ENCODE measurements at places on chromosomes 11 and 22.

- DNase-seq: no peak
Observed at GRCh38 chr22:27670701-27671412, 130.7 kb downstream of the MN1 start.

GRCh38 chr11:28228196-28228895 is 120.2 kb downstream of the METTL15 start:
- no peak for DNase-seq

- DNase-seq: no peak
Observed at GRCh38 chr11:14746857-14747395, 103.3 kb downstream of the PDE3B start.

DNA sequence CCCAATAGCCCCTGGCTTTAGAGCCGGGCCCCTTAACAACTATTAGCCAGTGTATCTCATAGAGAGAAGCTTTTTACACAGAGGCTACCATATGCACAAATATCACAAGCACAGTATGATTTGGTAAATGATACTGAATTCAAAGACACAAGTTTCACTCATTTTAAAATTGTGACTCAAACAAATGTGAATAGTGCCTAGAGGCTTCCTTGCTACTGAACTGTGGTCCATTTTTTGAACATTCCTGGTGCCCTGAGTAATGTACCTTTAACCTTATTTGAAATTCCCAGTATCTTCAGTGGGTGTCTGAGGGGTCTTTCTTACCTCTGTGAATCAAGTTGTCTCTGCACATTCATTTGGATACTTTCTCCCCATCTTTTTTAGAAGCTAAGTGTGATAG is 156.2 kb downstream of the MAML2 start:
- no peak for DNase-seq

DNA sequence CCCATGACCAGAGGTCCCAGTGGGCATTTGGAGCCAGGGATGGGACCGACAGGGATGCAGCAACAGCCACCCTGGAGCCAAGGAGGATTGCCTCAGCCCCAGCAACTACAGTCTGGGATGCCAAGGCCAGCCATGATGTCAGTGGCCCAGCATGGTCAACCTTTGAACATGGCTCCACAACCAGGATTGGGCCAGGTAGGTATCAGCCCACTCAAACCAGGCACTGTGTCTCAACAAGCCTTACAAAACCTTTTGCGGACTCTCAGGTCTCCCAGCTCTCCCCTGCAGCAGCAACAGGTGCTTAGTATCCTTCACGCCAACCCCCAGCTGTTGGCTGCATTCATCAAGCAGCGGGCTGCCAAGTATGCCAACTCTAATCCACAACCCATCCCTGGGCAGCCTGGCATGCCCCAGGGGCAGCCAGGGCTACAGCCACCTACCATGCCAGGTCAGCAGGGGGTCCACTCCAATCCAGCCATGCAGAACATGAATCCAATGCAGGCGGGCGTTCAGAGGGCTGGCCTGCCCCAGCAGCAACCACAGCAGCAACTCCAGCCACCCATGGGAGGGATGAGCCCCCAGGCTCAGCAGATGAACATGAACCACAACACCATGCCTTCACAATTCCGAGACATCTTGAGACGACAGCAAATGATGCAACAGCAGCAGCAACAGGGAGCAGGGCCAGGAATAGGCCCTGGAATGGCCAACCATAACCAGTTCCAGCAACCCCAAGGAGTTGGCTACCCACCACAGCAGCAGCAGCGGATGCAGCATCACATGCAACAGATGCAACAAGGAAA is 27.3 kb upstream of the L3MBTL2 start:
- no peak for DNase-seq

DNA sequence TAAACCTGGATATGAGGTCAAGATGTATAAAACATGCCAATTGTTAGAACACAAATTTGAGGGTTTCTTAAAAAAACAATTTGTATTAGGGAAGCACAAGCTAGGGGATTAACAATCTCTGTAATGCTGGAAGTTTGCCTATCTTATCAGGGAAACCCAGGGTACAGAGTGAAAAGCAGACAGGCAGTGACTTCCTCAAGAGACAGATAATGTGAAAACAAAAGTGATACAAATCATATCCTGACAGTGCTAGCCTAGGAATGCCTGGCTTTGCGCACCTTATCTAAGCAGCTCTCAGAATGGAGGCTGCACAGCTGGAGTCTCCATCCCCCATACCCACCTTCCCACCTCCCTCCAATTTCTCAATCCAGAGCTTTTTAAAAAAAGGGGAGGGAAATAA is 22.5 kb upstream of the RBX1 start:
- DNase-seq: no peak

- no peak for DNase-seq
Observed at GRCh38 chr11:37323843-37324242, 725.8 kb upstream of the RAG2 start.

DNA sequence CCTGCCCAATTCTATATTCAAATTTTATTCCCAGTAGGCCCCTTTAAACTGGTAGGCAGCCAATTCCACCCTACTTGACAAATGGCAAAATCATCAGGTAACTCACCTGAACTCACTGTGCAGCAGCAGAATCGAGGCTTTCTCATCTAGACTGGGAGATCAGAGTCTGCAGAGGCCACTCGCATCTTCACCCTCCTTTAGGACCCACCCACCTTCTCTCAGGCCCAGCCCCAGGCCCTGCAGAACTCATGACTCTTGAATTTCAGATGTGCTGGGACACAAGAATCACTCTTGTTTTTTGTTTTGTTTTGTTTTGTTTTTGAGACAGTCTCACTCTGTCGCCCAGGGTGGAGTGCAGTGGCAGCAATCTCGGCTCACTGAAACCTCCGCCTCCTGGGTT is 38.8 kb downstream of the MICAL3 start:
- DNase-seq: no peak

DNA sequence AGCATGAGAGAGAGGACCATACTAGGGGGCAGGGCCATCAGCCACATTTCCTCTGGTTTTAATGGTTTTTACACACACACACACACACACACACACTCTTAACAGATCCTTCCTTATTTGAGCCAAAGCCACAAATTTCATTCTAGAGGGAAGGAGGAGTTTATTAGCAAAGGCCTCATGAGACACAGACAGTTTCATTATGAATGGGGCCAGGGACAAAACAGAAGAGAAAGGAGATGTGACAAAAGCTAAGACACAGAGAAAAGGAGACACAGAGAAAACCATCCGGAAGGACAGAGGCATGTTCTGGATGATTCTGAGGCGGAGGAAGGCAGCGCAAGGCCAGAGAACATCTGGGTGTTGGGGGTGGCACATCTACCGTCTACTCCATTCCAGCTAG is 32.2 kb upstream of the ARFGAP3 start:
- no peak for DNase-seq

- no peak for DNase-seq
Observed at GRCh38 chr22:44604991-44605390, 97.0 kb upstream of the PRR5 start.
